Kidney (tissue), 22 donors: ENCODE measurements at places on chromosomes 4 and X. TPM values are rescaled to one million over a fixed set of nuclear protein-coding genes. Genes with fewer than 3 reads are reported as not detected.

The ETDB gene
- not detected for total RNA-seq

The CYSLTR1 gene
- total RNA-seq: 5.5 TPM

The EMCN gene
- total RNA-seq: 48.1 TPM

- DNase-seq: no peak
- no peak overlapping the region for H3K4me3 ChIP-seq
- H3K27me3 ChIP-seq: no peaks in the 10 kb centered on the region
Measured at GRCh38 chrX:118612290-118612689, 115.1 kb upstream of the IL13RA1 start.

The NXF2B gene
- 0.25 TPM for total RNA-seq
